Progenitor cell of endocrine pancreas (in vitro differentiated cells): ENCODE measurements at places on chromosomes 4 and X. TPM values are rescaled to one million over a fixed set of nuclear protein-coding genes. Genes with fewer than 3 reads are reported as not detected.

DNA sequence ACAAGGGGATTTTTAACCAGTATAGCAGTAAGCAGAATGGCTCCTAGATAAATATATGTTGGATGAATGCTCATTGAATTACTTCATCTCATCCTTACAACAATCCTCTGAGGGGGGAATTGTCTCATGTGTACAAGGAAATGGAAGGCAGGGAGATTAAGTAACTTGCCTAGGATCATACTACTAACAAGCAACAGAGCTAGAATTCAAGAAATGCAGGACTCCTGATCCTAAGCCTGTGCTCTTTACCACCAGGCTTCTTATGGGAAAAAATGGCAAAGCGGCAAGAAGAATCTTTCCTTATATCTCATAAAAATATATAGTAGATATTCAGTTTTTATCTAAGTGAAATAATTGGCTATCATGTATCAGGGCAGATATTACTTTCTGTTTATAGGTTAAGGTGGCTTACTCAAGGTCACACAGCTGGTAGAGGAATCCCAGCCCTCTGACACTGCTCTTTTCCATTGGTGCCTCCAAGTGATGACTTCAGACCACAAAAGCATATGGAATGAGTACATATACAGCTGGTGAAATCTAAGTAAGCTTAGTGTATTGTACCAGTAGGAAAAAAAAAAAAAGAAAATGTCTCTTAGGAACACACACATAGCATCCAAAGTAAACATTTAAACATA, 2.1 kb downstream of the ABHD18 start:
- peaks cover 10% of the 10 kb centered on the region for H3K36me3 ChIP-seq
- H3K4me1 ChIP-seq = peaks cover 7% of the 10 kb centered on the region
- no peaks in the 10 kb centered on the region for H3K27me3 ChIP-seq
- DNase-seq = no peak
- H3K27ac ChIP-seq = no peak overlapping the region

GRCh38 chrX:112083624-112084326, 1.2 kb upstream of the TRPC5 start:
- H3K4me3 ChIP-seq = peak overlapping the region; percentile 68
- DNase-seq = no peak
- peaks cover 71% of the 10 kb centered on the region for H3K27me3 ChIP-seq

PCDH10 gene
- 0.53 and 0.69 TPM in 2 replicates for total RNA-seq

BEX5 gene
- total RNA-seq = 24.0 and 26.8 TPM in 2 replicates

LAS1L gene
- total RNA-seq = 38.6 and 38.9 TPM in 2 replicates

DNA sequence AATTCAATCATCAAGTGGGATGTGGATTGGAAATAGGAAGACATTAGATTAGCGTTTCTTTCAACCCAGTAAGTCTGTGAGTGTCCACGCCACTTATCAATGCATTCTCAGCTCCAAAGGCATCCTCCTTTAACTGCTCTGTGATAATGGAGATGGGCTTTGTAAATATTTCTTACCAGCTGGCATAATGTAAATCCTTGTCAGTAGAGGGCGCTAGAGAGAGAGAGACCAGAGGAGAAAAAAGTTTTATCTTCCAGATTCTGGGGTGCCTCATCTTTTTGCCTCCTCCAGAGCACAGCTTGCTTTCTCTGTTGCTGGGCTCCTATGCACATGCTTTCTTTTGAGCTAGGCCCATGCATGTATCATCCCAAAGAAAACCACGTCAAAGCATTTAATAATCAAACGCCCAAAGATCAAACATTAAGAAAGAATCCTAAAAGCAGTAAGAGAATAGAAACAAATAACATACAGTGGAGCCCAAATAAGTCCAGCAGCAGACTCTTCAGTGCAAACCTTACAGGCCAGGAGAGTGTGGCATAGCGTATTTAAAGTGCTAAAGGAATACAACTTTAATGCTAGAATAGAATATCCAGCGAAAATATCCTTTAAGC, 9.6 kb upstream of the MTMR1 start:
- H3K36me3 ChIP-seq = no peaks in the 10 kb centered on the region
- H3K4me3 ChIP-seq = no peak overlapping the region
- H3K27me3 ChIP-seq = peaks cover 6% of the 10 kb centered on the region
- no peaks in the 10 kb centered on the region for H3K4me1 ChIP-seq

GRCh38 chr4:33090910-33091309, 2370.7 kb downstream of the PCDH7 start:
- no peaks in the 10 kb centered on the region for H3K36me3 ChIP-seq
- H3K27ac ChIP-seq = no peak overlapping the region
- no peak overlapping the region for H3K4me3 ChIP-seq
- peaks cover 5% of the 10 kb centered on the region for H3K4me1 ChIP-seq
- no peaks in the 10 kb centered on the region for H3K27me3 ChIP-seq
- no peak for DNase-seq

DNA sequence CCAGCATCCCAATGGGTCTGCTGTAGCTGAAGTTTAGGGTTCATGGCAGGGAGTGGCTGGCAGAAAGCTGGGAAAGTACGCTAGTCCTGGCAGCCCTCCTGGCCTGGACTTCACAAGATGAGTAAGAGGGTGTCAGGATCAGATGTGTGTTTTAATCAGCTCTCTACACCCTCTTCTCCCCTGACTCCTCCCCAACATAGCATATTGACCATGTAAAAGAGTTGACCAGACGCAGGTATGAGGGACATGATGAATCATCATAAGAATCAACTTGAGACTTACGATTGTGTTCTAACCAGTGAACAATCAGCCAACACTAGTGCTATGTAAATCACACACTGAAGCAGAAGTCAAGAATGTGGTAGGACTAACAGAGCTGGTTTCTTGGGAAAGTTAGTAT, 5.3 kb downstream of the SOWAHB start:
- no peak for DNase-seq
- no peaks in the 10 kb centered on the region for H3K36me3 ChIP-seq
- peaks cover 10% of the 10 kb centered on the region for H3K4me1 ChIP-seq
- H3K4me3 ChIP-seq = no peak overlapping the region
- no peak overlapping the region for H3K27ac ChIP-seq
- H3K27me3 ChIP-seq = peaks cover 22% of the 10 kb centered on the region

- DNase-seq = no peak
- H3K4me3 ChIP-seq = peak overlapping the region; percentile 27
- H3K4me1 ChIP-seq = peaks cover 22% of the 10 kb centered on the region
- H3K27ac ChIP-seq = peak overlapping the region; percentile 47
Measured at GRCh38 chr4:105998171-105999063, 103.1 kb downstream of the NPNT start.

DNA sequence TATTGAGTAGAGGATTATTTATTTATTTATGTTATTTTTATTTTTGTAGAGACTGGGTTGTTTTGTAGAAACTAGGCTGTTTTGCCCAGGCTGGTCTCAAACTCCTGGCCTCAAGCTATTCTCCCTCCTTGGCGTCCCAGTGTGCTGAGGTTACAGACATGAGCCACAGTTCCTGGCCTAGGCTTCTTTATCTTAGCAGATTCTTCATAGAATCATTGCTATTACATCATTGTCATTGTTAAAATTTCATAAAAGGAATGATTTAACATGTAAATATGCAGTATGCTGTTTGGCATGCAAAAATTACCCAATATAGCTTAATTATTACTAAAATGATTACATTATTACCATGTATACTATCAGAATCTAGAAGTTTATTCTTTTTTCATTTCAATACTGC, 24.2 kb downstream of the SULT1E1 start:
- peaks cover 24% of the 10 kb centered on the region for H3K4me1 ChIP-seq
- H3K27me3 ChIP-seq = no peaks in the 10 kb centered on the region
- H3K27ac ChIP-seq = no peak overlapping the region
- no peak for DNase-seq
- H3K4me3 ChIP-seq = no peak overlapping the region
- peaks cover 1% of the 10 kb centered on the region for H3K36me3 ChIP-seq

DNA sequence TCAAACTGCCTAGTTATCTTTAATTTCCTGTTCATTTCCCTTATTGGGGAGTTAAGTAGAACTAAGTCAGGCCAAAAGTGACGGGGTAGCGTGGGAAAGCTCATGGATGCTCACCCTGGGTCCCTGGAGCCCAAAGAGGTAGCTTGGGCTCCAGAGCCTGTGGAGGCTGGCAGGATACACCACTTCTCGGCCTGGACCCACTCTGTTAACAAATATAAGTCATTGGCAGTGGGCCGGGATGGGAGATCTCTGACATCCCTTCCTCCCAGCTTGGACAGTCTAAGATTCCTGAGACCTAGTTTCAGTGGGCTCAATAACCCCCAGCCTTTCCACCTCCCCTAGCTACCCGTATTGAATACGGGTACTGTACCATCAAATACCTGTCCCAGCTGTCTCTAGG, 106.1 kb downstream of the EFNB1 start:
- peaks cover 5% of the 10 kb centered on the region for H3K4me1 ChIP-seq
- H3K27ac ChIP-seq = no peak overlapping the region
- H3K36me3 ChIP-seq = no peaks in the 10 kb centered on the region
- H3K27me3 ChIP-seq = no peaks in the 10 kb centered on the region

GRCh38 chr4:173237152-173237551, 68.5 kb downstream of the GALNT7 start:
- DNase-seq = no peak
- H3K27ac ChIP-seq = peak overlapping the region; percentile 14
- no peaks in the 10 kb centered on the region for H3K27me3 ChIP-seq
- no peaks in the 10 kb centered on the region for H3K4me1 ChIP-seq
- peaks cover 1% of the 10 kb centered on the region for H3K36me3 ChIP-seq

DNA sequence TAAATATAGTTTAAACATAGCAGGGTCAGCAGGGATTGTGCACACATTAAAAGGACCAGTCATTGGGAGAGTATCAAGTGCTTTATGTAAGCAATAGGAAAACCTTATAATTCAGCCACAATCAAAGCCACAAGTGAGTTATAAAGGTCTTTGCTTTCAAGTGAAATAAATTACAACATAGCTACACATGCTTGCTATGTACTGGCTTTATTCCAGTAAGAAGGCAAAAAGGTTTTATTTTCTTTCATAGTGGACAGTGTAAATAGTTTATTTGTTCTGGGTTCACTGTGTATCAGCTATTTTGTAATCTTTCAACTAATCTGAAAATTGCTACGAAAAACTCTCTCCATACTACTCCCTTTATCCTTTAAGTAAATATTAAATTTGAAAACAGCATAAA, 691.4 kb downstream of the PCDH7 start:
- no peaks in the 10 kb centered on the region for H3K27me3 ChIP-seq
- H3K36me3 ChIP-seq = no peaks in the 10 kb centered on the region
- no peak overlapping the region for H3K4me3 ChIP-seq
- H3K4me1 ChIP-seq = no peaks in the 10 kb centered on the region
- DNase-seq = no peak
- no peak overlapping the region for H3K27ac ChIP-seq

DNA sequence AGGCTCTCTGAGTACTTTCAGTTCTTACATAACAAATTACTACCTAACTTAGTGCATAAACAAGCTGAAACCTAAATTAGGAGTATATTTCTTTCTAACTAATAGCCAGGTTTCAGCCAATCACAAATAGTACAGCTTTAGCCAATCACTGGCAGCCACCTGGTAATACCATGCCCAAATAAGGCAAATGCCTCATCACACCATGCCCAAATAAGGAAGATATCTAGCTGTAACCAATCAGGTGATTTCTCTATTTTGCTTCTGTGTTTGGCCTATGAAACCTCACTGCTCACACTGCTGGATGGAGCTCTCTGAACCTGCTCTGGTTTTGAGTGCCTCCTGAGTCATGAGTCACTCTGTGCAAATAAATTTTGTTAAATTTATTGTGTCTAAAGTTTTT, 113.5 kb downstream of the DDIT4L start:
- no peaks in the 10 kb centered on the region for H3K27me3 ChIP-seq
- no peak overlapping the region for H3K27ac ChIP-seq
- H3K36me3 ChIP-seq = no peaks in the 10 kb centered on the region
- no peaks in the 10 kb centered on the region for H3K4me1 ChIP-seq
- no peak for DNase-seq

DNA sequence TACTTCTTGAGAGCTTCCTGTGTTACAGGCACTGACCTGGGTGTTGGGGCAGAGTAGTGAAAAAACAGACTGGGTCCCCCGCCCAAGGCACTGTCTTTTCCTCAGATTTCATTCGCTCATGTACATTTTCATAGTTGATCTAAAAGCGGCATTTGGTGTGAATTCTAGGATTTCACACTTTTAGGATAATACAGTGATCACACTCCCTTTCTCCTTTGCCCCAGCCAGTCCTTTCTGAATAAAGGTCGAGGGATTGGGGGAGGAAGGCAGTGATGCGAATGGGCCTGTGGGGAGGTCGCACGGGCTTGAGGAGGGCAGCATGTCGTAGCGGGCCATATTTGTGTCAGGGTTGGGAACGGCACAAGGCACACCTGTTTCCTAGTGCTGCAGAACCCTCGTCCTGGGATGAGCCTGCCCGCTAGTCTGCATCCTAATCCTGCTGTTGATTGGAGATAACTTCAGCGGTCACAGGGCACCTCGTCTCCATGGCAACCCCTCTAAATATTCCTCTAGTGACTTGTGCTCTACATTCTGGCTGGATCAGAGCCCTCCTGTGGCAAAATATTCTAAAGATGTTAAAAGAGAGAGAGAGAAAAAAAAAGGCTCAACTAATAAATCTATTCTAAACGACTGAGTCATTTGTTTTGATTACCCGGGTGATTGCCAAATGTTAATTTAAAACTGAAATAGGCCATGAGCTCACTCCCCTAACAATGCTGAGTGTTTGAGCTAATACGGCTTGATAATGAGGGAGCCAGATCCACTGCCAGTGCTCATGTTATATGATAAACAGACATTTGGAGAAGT, 21.8 kb downstream of the FHL1 start:
- H3K4me1 ChIP-seq = peaks cover 2% of the 10 kb centered on the region
- H3K36me3 ChIP-seq = no peaks in the 10 kb centered on the region

DNA sequence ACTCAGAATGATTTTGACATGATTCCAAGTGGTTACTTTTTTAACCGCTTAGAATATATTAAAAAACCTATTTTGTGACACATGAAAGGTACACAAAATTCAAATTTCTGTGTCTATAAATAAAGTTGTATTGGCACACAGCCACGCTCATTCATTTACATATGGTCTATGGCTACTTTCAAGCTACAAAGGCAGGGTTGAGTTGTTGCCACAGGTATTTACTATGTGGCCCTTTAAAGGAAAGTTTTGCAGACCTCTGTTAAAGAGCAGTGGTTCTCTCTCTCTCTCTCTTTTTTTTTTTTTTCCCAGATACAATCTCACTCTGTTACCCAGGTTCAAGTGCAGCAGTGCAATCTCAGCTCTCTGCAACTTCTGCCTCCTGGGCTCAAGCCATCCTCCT, 23.0 kb downstream of the GPM6B start:
- H3K4me3 ChIP-seq = no peak overlapping the region
- no peaks in the 10 kb centered on the region for H3K27me3 ChIP-seq
- no peaks in the 10 kb centered on the region for H3K36me3 ChIP-seq
- no peak overlapping the region for H3K27ac ChIP-seq
- peaks cover 3% of the 10 kb centered on the region for H3K4me1 ChIP-seq
- no peak for DNase-seq
